ENCODE measurements at places on chromosomes 5 and 9.
A peak's percentile ranks its signal among the peaks of the same experiment; 100 is the strongest.

GRCh38 chr5:73522989-73523388 lies 24.7 kb downstream of the BTF3 start:
- no peak for DNase-seq

- DNase-seq, result no peak
These were observed 85.4 kb downstream of the MAN2A1 start for GRCh38 chr5:109775130-109775529.

DNA sequence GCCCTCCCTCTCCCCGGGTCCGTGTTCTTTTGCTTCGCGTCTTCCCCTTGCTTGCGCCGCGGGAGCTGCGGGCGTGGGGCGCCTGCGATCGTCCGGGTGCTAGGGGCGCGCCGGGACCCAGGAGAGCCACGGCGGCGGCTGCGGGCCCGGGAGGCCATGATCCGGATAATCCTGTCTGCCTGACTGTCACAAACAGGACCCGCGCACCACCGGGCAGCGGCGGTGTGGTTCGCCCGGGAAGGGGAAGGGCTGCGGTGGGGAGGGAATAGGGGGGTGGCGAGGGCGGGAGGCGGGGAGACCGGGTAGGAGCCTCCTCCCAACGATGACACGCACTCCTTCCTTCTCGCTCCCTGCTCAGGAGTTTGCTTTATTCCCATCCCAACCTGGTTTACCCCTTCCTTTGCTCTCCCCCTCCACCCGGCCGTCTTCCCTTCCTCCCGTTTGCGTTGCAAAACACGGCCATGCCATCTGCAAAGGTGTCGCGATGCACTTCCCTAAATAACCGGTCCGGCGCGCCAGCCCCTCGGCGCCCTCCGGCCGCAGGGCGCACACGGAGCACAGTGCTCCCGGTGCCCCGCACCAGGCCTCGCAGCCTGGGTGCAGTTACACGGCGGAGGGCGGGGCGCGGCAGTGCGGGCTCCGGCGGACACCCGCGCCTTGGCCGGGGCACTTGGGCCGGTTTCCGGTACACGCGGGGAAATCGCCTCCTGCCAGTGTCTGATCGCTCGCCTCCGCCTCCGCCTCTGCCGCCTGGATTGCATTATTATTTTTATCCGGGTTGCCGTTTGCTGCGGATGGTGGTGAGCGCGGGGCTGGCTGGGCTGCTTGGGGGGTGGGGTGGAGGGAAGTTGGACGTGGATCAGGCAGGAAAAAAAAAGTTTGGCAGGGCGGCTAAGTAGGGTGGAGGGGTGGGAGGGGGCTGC lies 1.5 kb downstream of the SMARCA2 start:
- peak; percentile 94 for DNase-seq

- DNase-seq, result no peak
These were observed 89.5 kb downstream of the ARSB start for GRCh38 chr5:78895616-78896015.

DNA sequence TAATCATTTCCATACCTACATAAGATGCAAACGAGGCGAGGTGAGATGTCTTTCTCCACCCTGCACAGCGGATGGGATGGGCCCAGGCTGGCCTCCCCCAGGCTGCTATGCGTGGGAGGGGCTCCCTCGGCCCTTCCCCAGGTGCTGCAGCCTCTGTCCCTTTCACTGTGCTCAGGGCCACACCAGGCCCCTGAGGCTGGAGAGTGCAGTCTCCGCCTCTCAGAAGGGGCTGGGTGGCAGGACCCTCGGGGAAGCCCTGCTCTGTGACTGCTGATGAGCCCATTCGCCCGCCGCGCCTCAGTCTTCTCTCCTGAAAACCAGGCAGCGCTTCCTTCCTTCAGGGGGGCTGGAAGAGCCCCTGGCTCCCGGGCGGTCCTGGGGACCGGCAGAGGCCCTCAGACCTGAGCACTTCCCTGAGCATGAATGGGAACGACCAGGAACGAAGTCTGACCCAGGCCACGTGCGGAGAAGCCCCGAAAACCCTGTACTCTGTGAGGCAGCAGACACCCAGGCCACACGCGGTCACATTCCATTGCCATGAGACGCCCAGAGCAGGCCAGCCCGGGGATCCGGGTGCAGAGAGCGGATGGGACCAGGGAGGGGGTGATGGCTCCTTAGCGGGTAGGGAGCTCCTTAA lies 21.9 kb upstream of the NOTCH1 start:
- DNase-seq, result peak; percentile 94

- DNase-seq, result no peak
These were observed 179.9 kb upstream of the SEMA6A start for GRCh38 chr5:116754556-116754955.

GRCh38 chr9:95920017-95920416 lies 44.5 kb downstream of the ERCC6L2 start:
- no peak for DNase-seq

DNA sequence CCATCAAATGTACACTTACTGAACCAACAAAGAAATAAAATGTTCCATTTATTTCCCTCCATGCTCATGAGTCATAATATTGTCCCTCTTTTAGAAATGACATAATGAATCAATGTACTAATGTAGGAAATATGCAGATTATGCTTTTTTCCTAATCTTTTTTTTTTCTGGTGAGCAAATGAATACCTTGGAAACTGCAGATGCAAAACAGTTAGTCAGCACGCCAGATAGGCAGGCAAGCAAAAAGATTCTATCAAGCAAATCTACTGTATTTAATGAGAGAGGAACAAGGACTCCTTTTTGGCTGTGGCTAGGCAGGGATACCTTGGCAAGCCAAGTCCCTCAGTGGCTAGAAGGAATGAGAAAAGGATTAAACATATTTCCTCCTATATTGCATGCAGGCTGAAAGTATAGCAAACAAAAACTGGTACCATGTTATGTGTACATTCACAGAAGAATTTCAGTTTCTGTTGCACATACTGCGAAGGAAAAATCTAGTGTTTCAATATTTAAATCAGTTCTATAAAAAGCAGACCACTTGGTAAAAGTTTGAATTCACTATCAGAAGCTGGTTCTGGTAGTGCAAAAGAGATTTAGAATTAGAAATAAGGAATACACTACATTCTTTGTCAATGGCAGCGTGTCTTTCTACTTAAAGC lies 605.4 kb downstream of the TLE1 start:
- peak; percentile 4 for DNase-seq

Measured in GM03348 (cell line).